ENCODE measurements at places on chromosomes 7 and 10.
A peak's percentile ranks its signal among the peaks of the same experiment; 100 is the strongest.

DNA sequence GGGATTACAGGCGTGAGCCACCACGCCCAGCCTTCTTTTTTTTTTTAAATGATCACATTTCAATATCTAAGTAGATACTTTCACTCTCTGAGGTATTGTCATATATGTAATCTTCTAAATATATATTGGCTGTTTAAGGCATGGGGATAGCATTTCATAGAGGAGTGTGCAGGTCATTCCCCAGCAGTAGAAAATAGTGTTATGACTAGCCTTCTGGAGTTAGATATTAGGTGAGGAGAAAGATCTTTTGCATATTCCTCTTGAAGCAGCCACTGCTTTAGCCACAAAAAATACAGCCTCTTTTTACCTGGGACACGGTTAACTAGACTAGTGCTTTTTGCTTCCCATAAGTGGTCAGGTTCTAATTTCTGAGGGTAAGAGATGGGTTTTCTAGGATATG lies 28.9 kb downstream of the ADD3 start:
- DNase-seq, result no peak

- DNase-seq, result no peak
Observed at GRCh38 chr10:6877722-6878392, 297.8 kb upstream of the PRKCQ start.

GRCh38 chr7:36131499-36131898 lies 21.6 kb upstream of the EEPD1 start:
- DNase-seq, result no peak

DNA sequence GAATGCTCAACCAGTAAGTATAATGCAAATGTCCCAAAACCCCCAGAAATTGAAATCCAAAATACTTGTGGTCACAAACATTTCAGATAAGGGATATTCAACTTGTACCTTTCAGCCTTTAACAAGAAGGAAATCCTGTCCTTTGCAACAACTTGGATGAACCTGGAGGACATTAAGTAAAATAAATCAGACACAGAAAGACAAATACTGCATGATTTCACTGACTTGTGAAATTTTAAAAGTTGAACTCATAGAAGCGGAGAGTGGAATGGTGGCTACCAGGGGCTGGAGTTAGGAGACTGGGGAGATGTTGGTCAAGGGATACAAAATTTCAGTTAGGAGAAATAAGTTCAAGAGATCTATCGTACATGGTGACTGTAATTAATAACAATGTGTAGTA lies 187.6 kb downstream of the DNAH11 start:
- no peak for DNase-seq

- DNase-seq, result no peak
Observed at GRCh38 chr7:50208378-50208982, 96.0 kb upstream of the IKZF1 start.

- DNase-seq, result no peak
Observed at GRCh38 chr10:69571618-69572158, 1.5 kb downstream of the NEUROG3 start.

DNA sequence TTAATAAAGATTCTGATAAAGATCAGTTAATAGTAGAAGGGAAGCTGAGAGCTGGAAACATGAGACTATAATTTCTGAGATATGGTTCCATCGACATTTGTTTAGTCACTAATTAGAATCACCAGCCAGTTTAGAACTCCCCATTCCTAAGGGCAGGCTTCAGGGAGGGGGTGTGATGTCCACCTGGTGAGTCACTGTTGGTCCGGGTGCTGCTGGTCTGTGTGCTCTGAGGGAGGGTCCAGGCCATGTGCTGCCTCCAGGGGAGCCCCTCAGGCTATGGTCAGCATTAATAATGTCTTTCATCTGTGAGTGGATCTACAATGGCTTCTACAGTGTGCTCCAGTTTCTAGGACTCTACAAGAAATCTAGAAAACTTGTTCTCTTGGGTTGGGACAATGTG lies 115.8 kb downstream of the ADAM12 start:
- no peak for DNase-seq

- peak; percentile 69 for DNase-seq
Observed at GRCh38 chr10:11898372-11899066, 75.4 kb downstream of the PROSER2 start.

Measured in HCT116 (cell line).